ENCODE measurements at places on chromosomes 16 and 17. TPM values are rescaled to one million over a fixed set of nuclear protein-coding genes. Genes with fewer than 3 reads are reported as not detected.
A peak's percentile ranks its signal among the peaks of the same experiment; 100 is the strongest.

The TAC4 gene
- total RNA-seq = not detected

The CCL14 gene
- total RNA-seq = not detected

- H3K36me3 ChIP-seq = peaks cover 66% of the 10 kb centered on the region
- H3K4me1 ChIP-seq = peaks cover 11% of the 10 kb centered on the region
- no peak for DNase-seq
- H3K4me3 ChIP-seq = no peak overlapping the region
- no peak overlapping the region for H3K27ac ChIP-seq
Observed at GRCh38 chr17:28390141-28390540, 15.9 kb downstream of the SLC46A1 start.

- no peak overlapping the region for H3K27ac ChIP-seq
- H3K36me3 ChIP-seq = no peaks in the 10 kb centered on the region
- DNase-seq = no peak
- H3K4me1 ChIP-seq = peaks cover 19% of the 10 kb centered on the region
- H3K4me3 ChIP-seq = no peak overlapping the region
Observed at GRCh38 chr16:53915452-53916160, 211.7 kb downstream of the FTO start.

- no peaks in the 10 kb centered on the region for H3K27me3 ChIP-seq
- no peaks in the 10 kb centered on the region for H3K4me1 ChIP-seq
- peaks cover 13% of the 10 kb centered on the region for H3K36me3 ChIP-seq
- H3K27ac ChIP-seq = no peak overlapping the region
- DNase-seq = no peak
Observed at GRCh38 chr16:53817117-53817755, 113.3 kb downstream of the FTO start.

- H3K27me3 ChIP-seq = no peaks in the 10 kb centered on the region
- no peak for DNase-seq
- H3K36me3 ChIP-seq = no peaks in the 10 kb centered on the region
- H3K27ac ChIP-seq = no peak overlapping the region
- H3K4me3 ChIP-seq = no peak overlapping the region
- H3K4me1 ChIP-seq = no peaks in the 10 kb centered on the region
Observed at GRCh38 chr16:72493716-72494415, 321.9 kb upstream of the PMFBP1 start.

GRCh38 chr16:65500919-65501318 is 379.1 kb upstream of the CDH11 start:
- no peaks in the 10 kb centered on the region for H3K27me3 ChIP-seq
- no peak for DNase-seq
- H3K4me3 ChIP-seq = no peak overlapping the region
- H3K4me1 ChIP-seq = no peaks in the 10 kb centered on the region
- no peaks in the 10 kb centered on the region for H3K36me3 ChIP-seq

GRCh38 chr16:69443927-69444631 is 19.7 kb downstream of the CYB5B start:
- DNase-seq = peak; percentile 11
- no peaks in the 10 kb centered on the region for H3K27me3 ChIP-seq
- H3K4me1 ChIP-seq = peaks cover 23% of the 10 kb centered on the region
- peak overlapping the region; percentile 73 for H3K27ac ChIP-seq
- peak overlapping the region; percentile 32 for H3K4me3 ChIP-seq
- peaks cover 23% of the 10 kb centered on the region for H3K36me3 ChIP-seq
